Uterus (tissue), 4 donors: ENCODE measurements at places on chromosomes 7 and 10.

DNA sequence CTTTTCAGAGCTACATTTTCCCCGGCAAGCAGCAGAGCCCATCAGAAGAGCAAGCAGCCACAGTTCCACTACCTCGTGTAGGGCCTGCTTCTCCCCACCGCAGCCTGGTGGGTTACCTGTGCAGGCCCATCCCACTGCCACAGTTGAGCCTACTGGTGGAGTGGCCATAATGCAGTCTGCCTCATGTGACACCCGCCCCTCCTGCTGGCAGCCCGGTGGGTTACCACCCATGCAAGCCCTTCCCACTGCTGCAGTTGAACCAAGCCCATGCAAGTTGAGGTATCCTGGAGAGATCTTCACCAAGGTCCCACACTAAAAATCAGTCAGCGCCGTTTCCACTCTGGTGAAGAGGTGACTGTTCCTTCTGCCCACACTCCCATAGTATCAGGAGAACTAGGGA is 32.1 kb upstream of the CNNM1 start:
- DNase-seq = no peak

DNA sequence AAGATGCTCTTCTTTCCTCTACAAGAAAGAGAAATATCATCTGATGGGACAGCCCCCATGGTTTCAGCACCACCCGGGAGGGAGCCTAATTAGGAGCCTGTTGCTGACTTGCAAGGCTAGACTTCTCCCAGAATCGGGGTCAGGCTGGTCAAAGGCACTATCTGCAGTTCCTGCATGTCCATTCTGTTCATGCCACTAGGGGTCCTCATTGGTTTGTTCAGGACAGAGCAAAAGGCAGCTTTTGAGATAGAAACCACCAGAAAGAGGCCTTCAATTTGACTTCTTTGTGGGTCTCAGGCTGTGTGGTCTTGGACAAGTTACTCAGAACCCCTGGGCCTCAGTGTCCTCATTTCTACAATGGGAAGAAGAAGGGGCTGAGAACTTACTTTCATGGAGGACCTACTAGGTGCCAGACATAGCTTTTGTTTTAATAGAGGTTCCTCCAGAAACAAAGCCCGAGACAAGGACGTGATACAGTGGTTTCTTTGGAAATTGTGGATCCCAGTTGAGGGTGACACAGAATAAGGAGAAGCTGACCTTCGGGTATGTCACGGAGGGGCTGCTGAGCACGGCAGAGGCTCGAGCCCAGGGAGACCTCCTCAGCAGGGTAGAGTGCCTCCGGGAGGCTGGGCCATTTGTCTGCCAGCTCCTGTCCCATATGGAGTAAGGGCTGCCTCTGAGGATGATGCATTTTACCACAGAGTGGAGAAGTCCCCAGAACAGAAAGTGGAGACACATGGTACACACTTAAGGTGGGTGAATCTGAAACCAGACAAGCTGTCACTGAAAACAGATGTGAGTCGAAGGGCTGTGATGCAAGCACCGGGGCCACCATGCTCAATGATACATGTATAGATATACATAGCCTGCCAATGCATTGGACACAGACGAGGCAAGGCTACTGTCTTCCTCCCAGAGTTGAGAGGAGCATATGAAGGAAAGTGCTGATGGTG is 33.1 kb upstream of the NEUROD6 start:
- DNase-seq = no peak

- no peak for DNase-seq
Measured at GRCh38 chr10:48634984-48635557, 30.2 kb upstream of the ARHGAP22 start.

DNA sequence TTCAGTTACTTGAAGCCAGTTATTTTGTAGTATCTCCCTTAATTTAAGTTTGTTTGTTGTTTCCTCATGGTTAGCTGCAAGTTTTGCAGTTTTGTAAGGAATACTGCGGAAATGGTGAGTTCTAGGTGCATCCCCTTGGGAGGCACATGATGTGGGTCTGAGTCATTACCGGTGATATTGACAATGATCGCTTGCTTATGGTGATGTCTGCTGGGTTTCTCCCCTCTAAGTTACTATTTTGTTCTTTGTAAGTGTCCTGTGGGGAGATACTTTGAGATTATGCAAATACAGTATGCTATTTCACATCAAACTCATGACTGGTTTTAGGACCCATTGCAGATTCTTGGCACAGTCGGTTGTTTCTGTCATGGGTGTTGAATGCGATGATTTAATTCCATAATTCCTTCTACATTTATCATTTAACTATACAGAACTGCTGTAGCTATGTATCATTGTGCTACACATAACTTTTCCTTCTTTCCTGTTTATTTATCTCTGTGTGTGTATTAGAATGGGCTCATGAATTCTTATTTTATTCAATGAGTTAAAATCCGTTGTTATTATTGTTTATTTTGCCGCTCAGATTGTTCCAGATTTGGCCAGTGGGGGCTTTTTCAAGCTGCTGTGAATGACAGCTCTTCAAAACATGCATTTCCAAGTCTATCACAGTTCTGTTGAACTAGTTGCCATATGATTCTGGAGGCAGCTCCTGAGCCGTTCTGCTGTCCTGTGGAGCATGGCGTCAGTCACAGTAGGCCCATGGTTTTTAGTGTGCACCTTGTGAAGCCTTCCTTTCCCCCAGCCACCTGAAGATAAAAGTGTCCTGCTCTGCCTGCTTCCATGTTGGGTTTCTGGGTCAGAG is 18.4 kb downstream of the TSPAN14 start:
- DNase-seq = no peak

- no peak for DNase-seq
Measured at GRCh38 chr10:75234683-75235374, 928 bp downstream of the COMTD1 start.

DNA sequence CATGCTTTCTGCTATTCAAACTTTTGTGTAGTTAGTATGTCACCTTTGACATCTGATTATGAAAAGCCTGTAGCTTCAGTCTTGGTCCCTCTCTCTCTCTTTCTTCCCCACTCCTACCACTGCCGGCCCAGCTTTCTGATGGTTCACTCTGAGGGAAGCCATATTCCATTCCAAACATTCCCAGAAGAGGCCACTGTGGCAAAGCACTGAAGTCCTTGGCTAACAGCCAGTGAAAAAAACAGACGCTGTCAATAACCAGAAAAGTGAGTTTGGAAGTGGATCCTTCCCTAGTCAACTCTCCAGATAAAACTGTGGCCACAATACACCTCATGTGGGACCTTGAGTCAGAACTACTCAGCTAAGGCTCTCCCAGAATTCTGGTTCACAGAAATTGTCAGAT is 950.7 kb upstream of the PHF14 start:
- no peak for DNase-seq

- DNase-seq = no peak
Measured at GRCh38 chr7:86665669-86666068, 22.0 kb downstream of the GRM3 start.

GRCh38 chr10:114273910-114274309 is 34.9 kb downstream of the VWA2 start:
- DNase-seq = no peak

DNA sequence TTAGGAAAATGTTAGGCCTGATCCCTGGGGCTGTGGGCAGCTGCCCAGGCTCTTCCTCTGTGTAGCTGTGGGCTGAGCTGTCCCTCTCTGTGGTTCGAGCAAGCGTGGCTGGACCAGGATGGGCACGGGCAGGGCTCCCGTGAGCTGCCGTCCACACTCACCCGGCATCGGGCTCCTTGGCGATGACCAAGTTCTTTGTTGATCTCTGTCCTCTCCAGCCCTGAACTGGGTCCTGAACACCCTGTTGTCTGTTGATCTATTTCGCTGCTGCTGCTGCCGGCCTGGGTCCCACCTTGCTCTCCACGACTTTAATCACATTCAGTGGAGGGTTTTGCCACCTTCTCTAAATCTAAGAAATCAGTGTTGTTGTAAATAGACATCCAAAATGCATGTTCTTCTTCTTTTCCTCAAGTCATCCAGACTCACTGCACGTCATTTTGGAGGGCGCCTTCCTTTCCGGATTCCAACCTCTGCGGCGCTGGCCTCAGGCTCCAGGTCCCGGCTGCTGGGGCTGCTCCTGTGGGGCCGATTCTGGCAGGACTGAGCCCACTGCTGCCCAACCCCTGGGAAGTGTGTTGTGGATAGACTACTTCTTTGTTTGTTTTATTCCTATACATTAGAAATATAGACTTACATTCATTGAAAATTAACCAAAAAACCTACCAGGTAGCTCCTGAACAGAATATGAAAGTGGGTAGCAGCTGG is 100.6 kb downstream of the DYNC2I1 start:
- DNase-seq = no peak

DNA sequence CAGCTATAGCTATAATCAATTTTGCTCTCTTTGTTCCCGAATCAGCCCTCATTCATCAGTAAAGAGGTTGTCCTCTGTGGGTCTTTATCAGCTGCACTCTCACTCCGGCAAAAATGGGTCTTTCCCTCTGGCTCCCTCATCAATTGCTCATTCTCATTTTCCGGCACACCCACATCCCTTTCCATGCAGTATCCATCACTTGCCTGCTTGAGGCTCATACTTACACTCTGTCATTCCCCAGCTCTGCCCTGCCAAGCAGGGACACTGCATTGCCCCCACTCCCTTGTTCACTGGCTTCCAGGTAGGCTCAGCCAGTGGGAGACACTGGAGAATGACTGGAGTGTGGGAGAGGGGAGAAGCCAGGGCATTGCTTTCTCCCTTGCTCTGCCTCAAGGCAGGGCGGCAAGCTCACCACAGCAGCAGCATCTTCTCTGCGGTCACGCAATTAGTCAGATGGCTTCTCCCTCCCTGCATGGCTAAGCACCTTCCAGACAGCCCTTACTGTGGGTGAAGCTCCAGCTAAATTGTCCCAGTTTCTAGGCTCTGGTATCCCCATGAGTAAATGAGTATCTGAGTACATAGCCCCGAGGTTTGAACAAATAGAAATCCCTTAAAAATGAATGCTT is 470.7 kb upstream of the LRRN3 start:
- DNase-seq = no peak

- no peak for DNase-seq
Measured at GRCh38 chr10:70590655-70591416, 11.7 kb downstream of the PRF1 start.

DNA sequence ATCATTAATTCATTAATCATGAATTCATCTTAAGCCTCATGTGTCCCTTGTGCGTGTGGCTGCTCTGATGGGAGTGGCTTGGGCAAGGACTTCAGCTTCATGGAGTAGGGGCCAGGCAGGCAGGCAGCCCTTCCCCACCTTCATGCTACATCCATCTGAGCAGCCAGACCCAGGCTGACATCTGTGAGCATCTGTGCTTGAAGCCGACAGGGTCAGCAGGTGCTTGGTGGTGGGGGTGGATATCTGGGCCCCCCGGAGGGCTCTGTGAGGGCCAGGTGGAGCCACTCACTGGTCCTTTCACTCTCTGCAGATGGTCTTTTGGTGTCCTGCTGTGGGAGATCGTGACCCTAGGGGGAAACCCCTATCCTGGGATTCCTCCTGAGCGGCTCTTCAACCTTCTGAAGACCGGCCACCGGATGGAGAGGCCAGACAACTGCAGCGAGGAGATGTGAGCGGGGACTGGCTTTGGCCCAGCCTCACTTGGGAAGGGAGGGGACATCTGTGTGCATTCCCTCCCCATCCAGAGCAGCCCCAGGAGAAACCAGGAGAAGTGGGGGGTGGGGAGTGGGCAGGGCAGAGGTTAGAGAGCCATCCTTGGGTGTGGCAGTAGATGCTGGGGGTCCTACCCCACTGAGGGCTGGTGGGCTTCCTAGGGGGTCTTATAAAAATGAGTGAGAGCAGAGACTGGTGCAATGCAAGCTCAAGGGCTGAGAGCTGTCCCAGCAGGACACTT is 14.7 kb upstream of the CSGALNACT2 start:
- no peak for DNase-seq

DNA sequence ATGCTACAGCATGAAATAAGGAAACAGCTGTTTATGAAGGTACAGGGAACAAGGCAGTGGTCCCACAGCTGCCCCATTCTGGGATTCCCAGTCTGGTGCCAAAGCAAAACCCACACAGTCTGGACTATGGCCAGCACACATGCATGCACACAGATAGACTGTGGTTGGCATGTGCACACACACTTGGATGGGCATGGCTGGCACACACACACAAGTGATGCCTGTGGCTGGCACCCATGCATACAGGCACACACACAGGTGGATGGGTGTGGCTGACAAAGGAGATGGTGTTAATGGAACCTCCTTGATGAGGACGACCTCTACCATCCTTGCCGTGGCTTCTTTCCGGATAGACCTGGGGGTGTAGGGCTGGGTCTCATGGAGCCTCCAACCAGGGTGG is 114.0 kb upstream of the LYZL2 start:
- no peak for DNase-seq

DNA sequence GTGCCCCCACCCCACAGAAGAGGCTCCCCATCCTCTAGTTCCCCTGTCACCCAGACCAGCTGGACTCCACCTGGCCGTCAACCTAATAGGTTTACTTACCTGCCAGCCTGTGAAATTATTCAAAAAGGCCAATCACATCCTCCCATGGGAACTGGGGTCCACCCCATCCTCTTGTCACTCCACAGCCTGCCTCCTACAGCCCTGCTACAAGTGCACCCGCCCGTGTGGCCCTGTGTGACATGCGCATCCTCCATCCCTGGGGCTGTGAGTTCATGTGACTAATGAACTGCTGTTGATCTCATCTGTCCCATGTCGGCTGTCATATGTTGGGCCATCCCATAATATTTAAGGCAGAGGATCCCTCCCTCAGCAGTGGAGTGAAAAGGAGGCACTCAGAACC is 39.4 kb downstream of the AOC1 start:
- DNase-seq = no peak

- no peak for DNase-seq
Measured at GRCh38 chr10:4131407-4132215, 346.6 kb upstream of the KLF6 start.

- DNase-seq = no peak
Measured at GRCh38 chr7:134900166-134900982, 85.9 kb upstream of the AGBL3 start.

GRCh38 chr7:139078911-139079310 is 30.6 kb downstream of the ZC3HAV1 start:
- no peak for DNase-seq

DNA sequence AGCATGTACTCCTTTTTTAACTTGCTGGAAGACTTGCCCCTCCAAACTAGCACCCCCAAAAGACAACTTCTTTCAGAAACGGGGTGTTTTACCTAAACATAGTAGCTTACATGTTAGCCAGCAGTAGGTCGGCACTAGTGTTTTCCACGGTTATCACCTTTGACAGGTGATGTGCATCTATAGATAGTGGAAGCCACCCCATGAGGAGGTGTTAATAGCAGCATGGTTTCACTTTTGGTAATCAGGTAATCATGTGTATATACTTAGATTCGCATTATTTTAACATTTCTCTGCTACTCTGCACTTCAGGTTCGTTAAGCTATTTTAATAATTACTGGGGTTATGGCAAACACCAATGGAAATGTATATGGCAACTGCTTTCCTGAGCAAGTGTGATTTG is 17.6 kb downstream of the SRI start:
- no peak for DNase-seq

- DNase-seq = no peak
Measured at GRCh38 chr7:114264023-114264422, 150.6 kb upstream of the FOXP2 start.

- DNase-seq = no peak
Measured at GRCh38 chr10:11602358-11602757, 9.1 kb downstream of the USP6NL start.

GRCh38 chr10:58868736-58869435 is 307.6 kb upstream of the PHYHIPL start:
- DNase-seq = no peak
